ENCODE measurements at places on chromosomes 4 and X. TPM values are rescaled to one million over a fixed set of nuclear protein-coding genes. Genes with fewer than 3 reads are reported as not detected.

BEX2 gene
- 93.2 TPM for polyA plus RNA-seq

MEPE gene
- not detected for polyA plus RNA-seq

MAGEE1 gene
- 5.9 TPM for polyA plus RNA-seq

PCDH19 gene
- 2.2 TPM for polyA plus RNA-seq

TMPRSS11E gene
- not detected for polyA plus RNA-seq

DNA sequence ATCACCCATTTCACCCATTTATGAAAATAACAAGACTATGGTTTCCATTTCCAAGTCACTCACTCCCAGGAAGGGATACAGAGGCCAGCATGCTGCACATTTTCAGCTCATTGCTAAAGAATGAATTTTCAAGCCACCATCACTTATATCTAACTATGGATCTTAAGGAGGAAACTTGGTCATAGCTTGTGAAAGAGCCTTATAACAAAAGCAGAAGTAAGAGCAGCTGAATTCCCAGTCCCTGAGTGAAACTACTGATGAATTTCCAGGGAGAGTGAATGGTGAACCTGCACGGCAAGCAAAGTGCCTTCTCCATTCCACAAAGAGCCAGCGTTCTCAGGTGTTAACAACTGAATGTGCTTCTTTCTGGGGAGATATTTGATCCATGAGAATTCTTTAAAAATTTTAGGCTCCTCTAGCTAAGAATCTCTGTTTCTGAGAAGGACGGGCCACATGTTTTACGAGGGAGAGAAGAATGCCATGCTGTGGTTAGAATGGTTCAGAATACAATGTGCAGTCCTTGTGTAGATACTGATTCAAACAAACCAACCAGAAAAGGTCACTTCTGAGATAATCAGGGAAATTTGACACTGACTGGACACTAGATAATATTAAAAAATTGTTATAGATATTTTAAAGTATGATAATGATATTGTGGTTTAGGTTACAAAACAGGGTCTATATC is 24.0 kb downstream of the BTC start:
- no peak for DNase-seq

DNA sequence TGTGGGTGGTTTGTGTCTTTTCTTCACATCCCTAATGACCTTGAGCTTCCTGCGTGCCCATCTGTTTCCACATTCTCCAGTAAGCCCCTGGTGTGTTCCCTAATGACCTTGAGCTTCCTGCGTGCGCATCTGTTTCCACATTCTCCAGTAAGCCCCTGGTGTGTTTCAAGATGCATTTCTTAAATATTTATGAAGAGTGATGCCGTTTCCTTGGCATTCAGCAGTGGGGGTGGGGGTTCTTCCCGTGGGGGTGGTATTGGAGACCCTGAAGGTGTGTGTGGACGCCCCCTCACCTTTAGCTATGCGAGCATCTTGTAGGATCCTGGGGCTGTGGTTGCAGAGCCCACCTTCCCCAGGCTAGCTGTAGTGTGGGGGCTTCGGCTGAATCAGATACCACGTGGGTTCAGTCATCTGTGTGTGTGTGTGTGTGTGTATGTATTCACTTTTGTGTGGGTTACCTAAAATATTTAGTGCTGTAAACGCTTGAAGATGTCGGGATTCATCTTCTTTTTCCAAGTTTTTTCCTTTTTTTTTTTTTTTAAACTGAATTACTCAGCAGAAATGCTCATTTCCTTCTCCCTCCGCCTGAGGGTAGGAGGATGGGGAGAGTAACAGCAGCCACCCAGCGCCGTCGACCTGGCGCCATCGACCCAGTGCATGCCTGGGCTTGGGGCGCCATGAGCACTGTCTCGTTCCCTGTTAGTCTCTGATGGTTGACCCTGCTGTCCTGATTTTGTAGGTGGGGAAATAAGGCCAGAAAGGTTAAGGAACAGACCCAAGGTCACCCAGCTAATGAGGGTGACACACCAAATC is 9.9 kb downstream of the NSG1 start:
- DNase-seq = no peak

DNA sequence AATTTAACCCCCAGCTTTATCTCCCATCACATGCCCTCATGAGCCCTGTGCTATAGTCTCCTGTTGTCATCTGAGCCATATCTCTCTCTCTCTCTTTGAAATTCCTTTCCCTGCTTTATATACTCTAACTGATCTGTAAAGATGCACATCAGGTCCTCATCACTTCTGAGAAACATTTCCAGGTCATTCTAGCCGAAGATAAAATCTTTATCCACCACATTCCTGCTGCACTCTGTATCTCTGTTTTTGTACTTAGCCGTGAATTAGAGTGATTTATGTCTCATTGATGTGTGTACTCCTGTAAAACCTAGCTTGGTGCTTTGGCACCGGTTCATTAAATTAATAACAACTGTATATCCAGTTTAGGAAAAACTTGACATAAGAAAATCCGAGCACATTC is 113.2 kb downstream of the AFF2 start:
- DNase-seq = no peak

- no peak for DNase-seq
Measured at GRCh38 chr4:155818639-155819038, 47.4 kb downstream of the ASIC5 start.

GRCh38 chr4:129415004-129415403 is 319.1 kb downstream of the C4orf33 start:
- no peak for DNase-seq

GRCh38 chr4:47831026-47831679 is 6.7 kb downstream of the CORIN start:
- no peak for DNase-seq

DNA sequence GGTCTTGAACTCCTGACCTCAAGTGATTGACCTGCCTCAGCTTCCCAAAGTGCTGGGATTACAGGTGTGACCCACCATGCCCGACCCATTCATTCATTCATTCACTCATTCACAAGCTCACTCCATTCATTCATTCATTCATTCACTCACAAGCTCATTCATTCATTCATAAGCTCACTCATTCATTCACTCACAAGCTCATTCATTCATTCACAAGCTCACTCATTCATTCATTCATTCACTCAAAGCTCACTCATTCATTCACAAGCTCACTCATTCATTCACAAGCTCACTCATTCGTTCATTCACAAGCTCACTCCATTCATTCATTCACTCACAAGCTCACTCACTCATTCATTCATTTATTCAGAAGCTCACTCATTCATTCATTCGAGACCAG is 198.6 kb downstream of the SHOX start:
- DNase-seq = no peak

GRCh38 chrX:100717363-100717762 is 14.6 kb downstream of the SYTL4 start:
- no peak for DNase-seq

- no peak for DNase-seq
Measured at GRCh38 chr4:14701896-14702295, 300.4 kb upstream of the CPEB2 start.

DNA sequence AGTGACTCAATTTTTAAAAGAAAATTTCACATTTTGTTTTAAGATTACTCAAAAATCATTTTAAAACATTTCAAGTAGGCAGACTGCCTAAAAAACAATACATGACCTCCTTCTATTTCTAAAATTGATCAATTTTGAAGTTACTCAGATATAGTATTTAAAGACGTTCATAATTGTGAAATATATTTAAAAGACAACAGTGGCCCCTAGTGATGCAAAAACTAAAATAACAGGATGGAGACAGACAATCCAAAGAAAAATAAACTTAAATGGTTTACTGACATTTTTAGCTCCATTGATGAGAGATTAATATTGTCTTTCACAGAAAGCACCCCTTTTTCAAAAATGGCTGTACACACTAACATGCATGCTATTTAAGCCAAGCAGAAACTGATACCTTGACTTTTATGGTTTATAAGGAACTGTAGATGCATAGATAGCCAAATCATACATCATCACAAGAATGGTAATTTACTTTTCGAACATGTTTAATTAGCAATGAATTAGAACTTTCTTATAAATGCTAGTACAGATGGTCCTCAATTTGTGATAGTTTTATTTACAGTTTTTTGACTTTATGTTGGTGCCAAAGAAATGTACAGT is 69.8 kb upstream of the FAT4 start:
- peak; percentile 11 for DNase-seq

DNA sequence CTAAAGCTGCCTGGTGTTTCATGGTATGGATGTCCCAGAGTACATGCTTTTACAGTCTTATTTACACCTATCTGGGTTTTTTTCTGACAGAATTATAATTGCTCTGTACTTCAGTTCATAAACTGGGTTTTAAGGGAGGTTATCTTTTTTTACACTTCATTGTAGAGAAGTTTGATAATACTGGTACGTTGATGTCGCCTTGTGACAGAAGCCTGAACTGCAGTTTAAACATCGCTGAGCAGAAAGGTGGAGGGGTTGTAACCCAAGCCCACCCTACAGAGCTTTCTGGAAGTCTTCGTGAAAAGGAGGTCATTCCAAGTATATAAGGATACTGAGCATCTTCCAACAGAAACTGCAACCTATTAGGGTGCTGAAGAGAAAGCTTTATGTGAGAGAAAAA is 46.4 kb downstream of the BEX1 start:
- DNase-seq = no peak

DNA sequence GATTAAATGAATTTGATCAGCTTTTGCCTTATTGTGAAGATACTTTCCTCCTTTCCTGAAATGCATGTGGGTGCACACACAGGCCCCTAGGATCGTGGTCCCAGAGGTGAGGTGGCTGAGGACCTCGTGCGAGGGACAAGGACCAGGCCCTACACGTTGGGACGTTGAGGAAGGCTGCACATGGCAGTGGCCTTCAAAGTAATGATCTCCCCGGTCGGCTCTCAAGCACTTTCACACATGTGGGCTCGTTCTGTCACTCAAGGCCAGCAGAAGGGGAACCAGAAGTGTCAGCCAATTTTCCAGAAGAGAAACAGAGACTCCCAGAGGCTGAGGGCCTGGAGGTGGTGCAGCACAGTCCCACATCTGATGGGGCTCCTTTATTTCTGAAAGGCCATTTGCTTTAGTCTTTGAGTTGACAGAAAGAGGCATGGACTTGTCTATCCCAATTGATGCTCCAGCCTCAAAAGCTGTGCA is 196.8 kb downstream of the AFAP1 start:
- no peak for DNase-seq

Data from left kidney (tissue), 8 donors.